Stomach (tissue), 19 donors: ENCODE measurements at places on chromosomes 2 and 18. TPM values are rescaled to one million over a fixed set of nuclear protein-coding genes. Genes with fewer than 3 reads are reported as not detected.
A peak's percentile ranks its signal among the peaks of the same experiment; 100 is the strongest.

The MAL gene
- 9.0 TPM for total RNA-seq

The SCN3A gene
- total RNA-seq = not detected

DNA sequence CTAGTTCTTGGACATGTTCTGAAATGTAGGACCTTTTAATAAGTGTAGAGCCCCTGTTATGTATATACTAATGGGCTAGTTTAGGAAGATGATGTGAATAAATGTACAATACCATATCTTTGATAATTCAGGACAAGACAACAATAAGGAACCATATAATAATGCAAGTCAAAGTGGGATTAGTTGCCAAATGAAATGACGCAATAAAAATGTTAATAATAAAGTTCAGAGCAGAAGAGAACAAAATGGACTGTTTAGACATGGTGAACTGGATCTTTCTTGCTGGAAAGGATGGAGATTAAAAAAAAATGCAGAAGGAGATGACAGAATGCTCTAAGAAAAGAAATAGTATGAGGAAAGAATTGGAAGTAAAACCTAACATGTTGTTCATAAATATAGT, 43.7 kb downstream of the MMADHC start:
- no peaks in the 10 kb centered on the region for H3K4me1 ChIP-seq
- H3K4me3 ChIP-seq = no peak overlapping the region
- H3K27me3 ChIP-seq = no peaks in the 10 kb centered on the region
- DNase-seq = no peak
- H3K36me3 ChIP-seq = no peaks in the 10 kb centered on the region

The TMEM169 gene
- 0.89 TPM for total RNA-seq

GRCh38 chr2:2579814-2580213, 248.7 kb upstream of the MYT1L start:
- no peak overlapping the region for H3K27ac ChIP-seq
- H3K4me3 ChIP-seq = no peak overlapping the region
- H3K4me1 ChIP-seq = peaks cover 7% of the 10 kb centered on the region
- H3K27me3 ChIP-seq = no peaks in the 10 kb centered on the region
- no peaks in the 10 kb centered on the region for H3K36me3 ChIP-seq

The ABCG5 gene
- total RNA-seq = not detected

The RBM44 gene
- total RNA-seq = under 0.01 TPM

DNA sequence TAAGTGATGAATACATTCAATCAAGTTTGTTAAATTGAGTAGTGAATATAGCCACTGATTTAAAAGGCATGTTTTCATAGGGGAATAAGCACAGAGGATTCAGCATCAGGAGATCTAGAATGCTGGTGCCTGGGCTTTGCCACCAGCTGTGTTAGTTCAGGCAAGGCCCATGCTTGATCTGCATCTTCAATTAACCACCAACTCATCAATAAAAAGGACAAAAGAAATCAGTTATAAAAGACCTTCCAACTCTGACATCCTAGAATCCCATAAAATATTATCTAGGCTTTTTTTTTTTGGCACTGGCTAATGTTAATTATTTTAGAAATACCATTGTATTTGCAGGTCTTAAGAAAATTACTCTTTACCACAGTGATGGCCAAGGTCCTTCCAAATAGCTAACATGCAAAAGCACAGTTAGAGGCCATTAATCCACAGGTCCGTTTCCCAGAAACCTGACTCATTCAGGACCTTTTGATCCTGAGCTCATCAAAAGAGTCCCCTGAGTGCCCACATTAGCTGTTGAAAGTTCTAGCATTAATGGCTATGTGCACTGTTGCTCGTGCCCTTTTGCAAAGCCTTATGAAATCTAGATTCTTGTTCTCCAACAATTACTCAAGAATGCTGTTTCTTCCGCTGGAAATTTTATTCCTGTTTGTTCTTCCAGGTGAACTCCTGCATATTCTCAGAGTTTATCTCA, 170.0 kb downstream of the CYRIA start:
- no peaks in the 10 kb centered on the region for H3K27me3 ChIP-seq
- no peak overlapping the region for H3K4me3 ChIP-seq
- no peaks in the 10 kb centered on the region for H3K4me1 ChIP-seq
- no peaks in the 10 kb centered on the region for H3K36me3 ChIP-seq
- no peak for DNase-seq

- no peaks in the 10 kb centered on the region for H3K27me3 ChIP-seq
- peak overlapping the region; percentile 38 for H3K27ac ChIP-seq
- H3K36me3 ChIP-seq = no peaks in the 10 kb centered on the region
- DNase-seq = no peak
- no peak overlapping the region for H3K4me3 ChIP-seq
Observed at GRCh38 chr2:43044093-43044681, 182.2 kb downstream of the ZFP36L2 start.

DNA sequence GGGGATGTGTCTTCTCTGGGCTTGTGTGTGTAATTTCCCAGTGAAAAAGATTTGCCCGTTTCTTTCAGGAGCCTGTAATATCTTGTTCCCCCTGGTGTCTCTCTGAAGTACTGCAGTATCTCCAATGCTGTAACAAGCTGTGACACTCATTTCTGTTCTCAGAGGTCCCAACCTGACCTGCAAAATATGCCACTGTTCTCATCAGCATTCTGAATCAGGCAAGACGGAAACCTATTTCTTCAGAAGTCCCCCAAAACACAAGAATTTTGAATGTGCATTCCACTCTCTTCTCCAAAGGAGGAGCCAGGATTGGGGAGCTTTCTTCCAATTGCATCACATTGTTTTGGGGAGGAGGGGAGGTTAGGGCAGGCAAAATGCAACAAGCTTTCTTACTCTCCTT, 77.0 kb upstream of the CNGA3 start:
- no peaks in the 10 kb centered on the region for H3K36me3 ChIP-seq
- H3K27me3 ChIP-seq = no peaks in the 10 kb centered on the region
- peaks cover 11% of the 10 kb centered on the region for H3K4me1 ChIP-seq
- H3K27ac ChIP-seq = no peak overlapping the region
- H3K4me3 ChIP-seq = no peak overlapping the region
- DNase-seq = no peak

- no peak for DNase-seq
- H3K36me3 ChIP-seq = no peaks in the 10 kb centered on the region
- no peak overlapping the region for H3K27ac ChIP-seq
- H3K27me3 ChIP-seq = no peaks in the 10 kb centered on the region
Observed at GRCh38 chr2:14902953-14903352, 270.4 kb downstream of the LRATD1 start.

- no peak overlapping the region for H3K4me3 ChIP-seq
- peaks cover 91% of the 10 kb centered on the region for H3K4me1 ChIP-seq
- no peak overlapping the region for H3K27ac ChIP-seq
- H3K27me3 ChIP-seq = no peaks in the 10 kb centered on the region
Observed at GRCh38 chr2:62205554-62205953, 9.6 kb downstream of the B3GNT2 start.

The OTX1 gene
- not detected for total RNA-seq

GRCh38 chr2:60414495-60415138, 138.8 kb downstream of the BCL11A start:
- H3K27ac ChIP-seq = no peak overlapping the region
- no peaks in the 10 kb centered on the region for H3K4me1 ChIP-seq
- H3K4me3 ChIP-seq = no peak overlapping the region
- no peaks in the 10 kb centered on the region for H3K36me3 ChIP-seq
- H3K27me3 ChIP-seq = no peaks in the 10 kb centered on the region
- no peak for DNase-seq

- peak; percentile 77 for DNase-seq
- no peaks in the 10 kb centered on the region for H3K36me3 ChIP-seq
- H3K27ac ChIP-seq = no peak overlapping the region
- no peaks in the 10 kb centered on the region for H3K4me1 ChIP-seq
Observed at GRCh38 chr2:149732001-149732685, 144.6 kb upstream of the MMADHC start.

The AGXT gene
- not detected for total RNA-seq

GRCh38 chr2:111251711-111252110, 131.0 kb downstream of the BCL2L11 start:
- no peaks in the 10 kb centered on the region for H3K36me3 ChIP-seq
- H3K27ac ChIP-seq = no peak overlapping the region
- DNase-seq = no peak
- H3K27me3 ChIP-seq = no peaks in the 10 kb centered on the region

GRCh38 chr18:74722237-74722636, 124.6 kb downstream of the ZNF407 start:
- H3K27me3 ChIP-seq = no peaks in the 10 kb centered on the region
- H3K4me3 ChIP-seq = no peak overlapping the region
- no peaks in the 10 kb centered on the region for H3K36me3 ChIP-seq
- no peaks in the 10 kb centered on the region for H3K4me1 ChIP-seq

GRCh38 chr2:158459161-158460003, 2.6 kb downstream of the PKP4 start:
- DNase-seq = no peak
- no peaks in the 10 kb centered on the region for H3K27me3 ChIP-seq
- H3K27ac ChIP-seq = no peak overlapping the region
- H3K4me3 ChIP-seq = no peak overlapping the region

The MLPH gene
- total RNA-seq = 657 TPM

GRCh38 chr2:38244301-38244700, 132.8 kb downstream of the ATL2 start:
- H3K36me3 ChIP-seq = no peaks in the 10 kb centered on the region
- H3K4me1 ChIP-seq = no peaks in the 10 kb centered on the region
- DNase-seq = no peak

DNA sequence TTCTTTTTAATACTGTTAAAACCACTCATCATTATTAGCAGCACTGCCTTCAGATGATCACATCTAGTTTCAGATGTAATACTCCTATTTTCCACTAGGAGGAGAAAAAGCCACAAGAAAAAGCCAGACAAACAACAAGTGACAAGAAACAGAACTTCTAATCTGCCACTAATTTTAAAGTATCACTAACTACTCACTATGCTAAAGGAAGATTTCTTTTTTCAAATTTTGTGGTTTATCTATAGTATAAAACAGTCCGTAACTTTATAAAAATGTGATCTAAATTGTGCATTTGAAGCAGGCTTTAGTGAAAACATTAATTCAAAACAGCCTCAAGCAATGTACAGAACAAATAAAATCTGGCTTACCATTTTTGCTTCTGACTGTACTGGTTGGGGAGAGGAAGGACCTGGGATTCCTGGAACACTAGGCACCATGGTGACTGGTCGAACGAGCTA, 56.8 kb downstream of the ATF2 start:
- no peaks in the 10 kb centered on the region for H3K27me3 ChIP-seq
- no peak overlapping the region for H3K4me3 ChIP-seq
- no peak overlapping the region for H3K27ac ChIP-seq
- no peak for DNase-seq
- H3K36me3 ChIP-seq = peaks cover 80% of the 10 kb centered on the region

DNA sequence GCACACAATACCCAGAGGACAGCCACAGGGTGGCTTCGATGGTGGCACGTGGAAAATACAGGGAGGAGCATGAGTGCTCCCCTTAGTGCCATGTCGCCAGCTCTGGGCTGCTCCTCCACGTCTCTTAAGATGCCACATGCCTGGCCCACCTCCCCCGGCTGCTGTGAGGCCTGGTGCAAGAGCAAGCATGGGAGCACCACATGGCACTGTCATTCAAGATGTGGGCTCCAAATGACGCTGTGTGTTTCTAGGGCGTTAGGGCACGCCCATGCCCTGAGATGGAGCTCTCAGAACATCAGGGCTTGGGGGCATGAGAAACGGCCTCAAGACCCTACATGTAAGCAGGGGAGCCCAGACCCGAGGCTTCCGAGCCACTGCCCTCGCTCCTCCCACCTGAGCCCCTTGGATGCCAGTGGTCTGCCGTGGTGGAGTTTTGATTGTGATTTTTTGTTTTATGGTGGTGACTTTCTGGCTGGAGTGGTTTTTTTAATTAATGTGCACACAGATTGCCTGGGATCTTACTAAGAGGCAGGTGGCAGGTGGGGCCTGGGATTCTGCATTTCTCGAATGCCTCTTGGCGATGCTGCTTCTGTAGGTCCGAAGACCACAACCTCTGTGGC, 239.3 kb downstream of the GBX2 start:
- peaks cover 31% of the 10 kb centered on the region for H3K36me3 ChIP-seq
- no peak for DNase-seq
- H3K4me3 ChIP-seq = no peak overlapping the region

- H3K27ac ChIP-seq = no peak overlapping the region
- H3K4me1 ChIP-seq = peaks cover 6% of the 10 kb centered on the region
- DNase-seq = peak; percentile 79
Observed at GRCh38 chr2:41878716-41879234, 169.0 kb upstream of the PKDCC start.

- no peaks in the 10 kb centered on the region for H3K27me3 ChIP-seq
- H3K27ac ChIP-seq = peak overlapping the region; percentile 66
Observed at GRCh38 chr2:105812180-105813044, 67.7 kb downstream of the NCK2 start.

DNA sequence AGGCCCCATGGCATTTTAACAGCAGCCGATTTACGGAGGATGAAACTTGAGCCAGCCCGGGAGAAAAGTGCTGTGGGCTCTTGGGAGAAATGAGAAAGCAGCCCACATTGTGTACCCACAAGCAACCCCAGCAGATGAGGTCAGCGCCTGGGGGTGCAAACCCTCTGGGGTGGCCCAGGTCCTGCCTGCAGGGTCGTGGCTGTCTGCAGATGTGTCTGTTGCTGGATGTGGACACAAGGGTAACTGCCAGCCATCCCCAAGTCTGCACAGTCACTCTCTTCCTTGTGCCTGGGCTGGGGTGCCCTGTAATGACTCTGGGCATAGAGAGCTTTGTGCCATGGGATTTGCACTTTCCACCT, 170.8 kb downstream of the PRKCE start:
- H3K36me3 ChIP-seq = no peaks in the 10 kb centered on the region

The LRRTM4 gene
- not detected for total RNA-seq

DNA sequence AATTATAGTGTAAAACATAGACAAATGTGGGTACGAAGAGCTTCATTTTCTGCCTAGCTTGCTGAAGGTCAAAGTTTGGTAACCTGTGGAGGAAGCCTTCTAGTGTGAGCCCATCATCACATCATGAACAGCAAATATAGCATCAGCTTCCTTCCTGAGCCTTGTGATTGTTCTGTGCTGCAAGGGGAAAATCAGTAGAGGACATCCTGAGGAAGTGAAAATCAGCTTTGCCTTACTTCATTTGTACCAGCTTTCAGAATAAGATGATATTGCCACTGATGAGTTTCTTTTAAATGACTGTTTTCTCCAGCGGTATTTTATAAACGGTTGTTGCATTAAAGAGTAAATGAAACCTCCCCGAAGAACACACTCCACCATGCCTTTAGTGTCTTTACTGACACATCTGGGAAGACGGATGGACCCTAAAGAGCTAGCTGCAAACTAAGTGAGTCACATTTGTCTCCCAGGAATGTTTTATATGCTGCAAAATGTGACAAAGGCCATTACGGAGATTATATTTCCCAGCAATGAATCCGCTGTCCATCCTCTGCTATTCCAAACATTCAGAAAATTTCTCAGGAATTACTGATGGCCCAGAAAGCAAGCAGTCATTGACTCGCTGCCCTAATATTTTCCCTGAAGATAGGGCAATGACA, 1272.8 kb downstream of the SUCLG1 start:
- H3K27me3 ChIP-seq = no peaks in the 10 kb centered on the region
- H3K4me3 ChIP-seq = no peak overlapping the region
- peak; percentile 25 for DNase-seq
- no peaks in the 10 kb centered on the region for H3K36me3 ChIP-seq
- H3K4me1 ChIP-seq = no peaks in the 10 kb centered on the region
- no peak overlapping the region for H3K27ac ChIP-seq

- H3K36me3 ChIP-seq = no peaks in the 10 kb centered on the region
- no peak overlapping the region for H3K4me3 ChIP-seq
- no peaks in the 10 kb centered on the region for H3K4me1 ChIP-seq
- no peaks in the 10 kb centered on the region for H3K27me3 ChIP-seq
Observed at GRCh38 chr2:3294069-3294468, 83.5 kb downstream of the EIPR1 start.
